ENCODE measurements at places on chromosomes 7 and 10.

DNA sequence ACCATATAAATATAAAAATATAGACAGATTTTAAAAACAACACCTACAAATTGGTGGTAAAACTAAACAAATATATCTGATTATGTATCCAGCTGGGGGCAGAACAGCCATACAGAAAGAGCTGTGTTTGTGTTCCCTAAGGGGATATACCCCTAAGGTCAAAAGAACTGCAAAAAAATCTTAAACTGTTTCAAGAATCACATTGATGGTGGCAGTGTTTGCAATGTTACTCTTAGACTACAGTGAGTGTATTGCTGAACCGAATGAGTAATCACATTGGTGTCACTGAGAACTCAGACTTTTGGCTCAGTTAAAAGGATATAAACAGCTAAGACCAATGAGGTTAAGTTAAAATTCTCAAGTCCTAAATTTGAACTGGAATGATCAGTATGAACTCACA, 27.1 kb upstream of the PTPRN2 start:
- DNase-seq = no peak

DNA sequence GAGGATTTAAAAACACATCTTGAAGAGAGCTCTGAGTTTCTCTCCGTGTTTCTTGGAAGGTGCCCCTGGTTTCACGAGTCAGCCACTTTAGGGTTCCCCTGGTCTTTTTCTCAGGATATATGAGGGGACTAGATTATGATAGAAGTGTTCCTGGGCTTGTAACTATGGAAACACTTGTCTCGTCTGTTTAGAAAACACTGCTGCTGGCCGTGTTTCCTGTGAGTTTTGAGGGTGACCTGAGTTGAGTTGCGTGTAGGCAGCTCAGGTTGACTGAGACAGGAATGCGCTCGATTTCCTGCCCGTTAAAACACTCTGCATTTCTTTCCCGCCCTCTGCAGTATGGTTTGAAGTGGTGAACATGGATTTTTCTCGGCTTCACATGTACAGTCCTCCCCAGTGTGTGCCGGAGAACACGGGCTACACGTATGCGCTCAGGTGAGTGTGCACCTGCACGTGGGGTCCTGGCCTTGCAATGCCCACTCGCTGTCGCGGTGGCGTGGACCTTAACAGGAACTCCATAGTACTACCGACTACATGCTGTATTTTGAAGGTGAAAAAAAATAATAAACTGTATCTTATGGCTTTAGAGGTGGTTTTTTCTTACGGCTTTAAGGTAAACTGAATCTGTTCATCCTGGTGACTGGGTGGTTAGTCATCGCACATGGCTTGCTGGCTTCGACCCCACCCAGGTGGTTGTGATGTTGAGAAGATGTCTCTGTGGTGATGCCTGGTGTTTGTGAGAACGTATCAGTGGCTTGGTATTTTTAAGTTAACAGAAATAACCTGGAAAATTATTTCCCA, at the start of gene SUN1:
Gene SUN1 (plus strand): TSS at position 310 of the 801 bp plus-strand sequence. CDS start 49 bp downstream, at position 359.
- peak; percentile 42 for DNase-seq

DNA sequence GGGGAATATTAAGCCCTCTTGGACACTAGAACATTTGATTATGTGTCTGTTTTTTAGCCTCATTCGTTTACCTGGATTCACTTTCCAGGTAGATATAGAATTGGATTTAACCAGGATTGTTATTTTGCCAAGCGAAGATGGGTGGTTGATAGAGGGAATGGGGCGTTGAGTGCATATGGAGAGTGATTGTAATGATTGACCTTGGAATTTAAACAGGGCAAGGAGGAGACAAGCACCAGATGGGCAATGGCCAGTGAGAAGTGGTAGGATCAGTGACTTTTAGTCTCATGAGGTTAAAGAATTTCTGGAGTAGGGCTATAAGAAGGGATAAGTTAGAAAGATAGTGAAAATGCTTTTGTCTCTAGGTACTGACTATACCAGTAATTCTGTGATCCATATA, 211.2 kb upstream of the CSTF2T start:
- DNase-seq = no peak

DNA sequence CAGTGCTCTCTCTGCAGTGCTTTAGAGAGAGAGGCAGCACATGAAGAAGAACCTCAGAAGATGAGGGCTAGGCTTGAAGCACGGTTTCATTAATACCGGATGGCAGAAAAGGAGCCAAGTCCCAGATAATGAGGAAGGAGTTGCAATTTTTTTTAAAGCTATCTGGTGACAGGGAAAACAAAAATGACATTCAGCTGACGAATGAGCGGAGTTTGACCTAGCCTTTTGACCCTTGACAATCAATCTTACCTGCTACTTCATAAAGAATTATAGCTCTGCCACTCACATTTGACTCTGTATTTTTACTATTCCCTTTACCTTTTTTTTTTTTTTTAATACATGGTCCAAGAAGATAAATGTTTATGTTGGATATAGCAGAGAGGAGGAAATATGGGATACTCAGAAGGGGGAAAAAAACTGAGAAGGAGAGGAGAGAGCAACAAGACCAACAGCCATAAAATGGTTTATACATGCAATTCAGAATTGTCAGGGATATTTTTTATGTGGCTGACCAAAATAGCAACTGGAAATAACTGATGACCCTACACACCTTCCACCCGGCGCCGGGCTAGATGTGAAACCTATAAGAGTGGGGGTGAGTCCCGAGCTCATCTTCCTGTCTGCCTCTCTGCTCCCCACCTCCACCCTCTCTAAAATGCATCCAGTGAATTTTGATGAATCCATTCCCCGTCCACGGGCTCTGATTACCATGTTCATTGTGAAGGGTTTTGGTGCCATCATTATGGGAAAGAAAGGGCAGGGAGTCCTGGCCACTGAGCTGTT, 274.4 kb upstream of the YAE1 start:
- no peak for DNase-seq

DNA sequence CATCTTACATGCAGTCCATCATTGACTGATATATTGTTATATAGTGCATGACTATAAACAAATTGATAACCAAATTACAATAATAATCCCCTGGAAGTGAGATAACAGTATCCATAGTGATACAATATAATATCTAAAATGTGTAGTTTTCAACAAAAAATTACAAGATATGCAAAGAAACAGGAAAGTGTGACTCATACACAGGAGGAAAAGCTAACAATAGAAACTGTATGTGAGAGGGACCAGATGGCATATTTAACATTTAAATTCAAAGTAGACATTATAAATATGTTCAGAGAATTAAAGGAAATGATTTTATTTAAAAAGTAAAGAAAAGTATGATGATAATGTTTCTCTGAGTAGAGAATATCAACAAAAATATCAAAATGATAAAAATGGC, 8.0 kb downstream of the OR9A2 start:
- no peak for DNase-seq

GRCh38 chr7:34011696-34012095, 106.4 kb downstream of the BMPER start:
- no peak for DNase-seq

DNA sequence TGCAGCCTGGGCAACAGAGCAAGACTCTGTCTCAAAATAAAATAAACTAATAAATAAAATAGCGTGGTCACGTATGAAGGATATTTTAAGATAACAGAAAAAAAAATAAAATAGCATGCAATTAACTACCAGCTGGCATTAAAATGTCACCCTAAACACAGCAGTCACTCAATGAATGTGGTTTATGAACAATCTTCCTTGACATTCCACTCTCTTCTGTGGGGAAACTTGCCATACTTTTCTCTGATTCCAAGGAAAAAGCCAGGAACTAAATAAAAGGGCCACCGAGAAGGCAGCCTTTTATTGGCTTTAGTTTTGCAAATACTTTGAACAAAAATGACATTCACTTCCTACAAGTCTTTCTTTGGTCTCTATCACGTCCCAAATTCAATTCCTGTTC, 266.6 kb downstream of the PARD3 start:
- no peak for DNase-seq

DNA sequence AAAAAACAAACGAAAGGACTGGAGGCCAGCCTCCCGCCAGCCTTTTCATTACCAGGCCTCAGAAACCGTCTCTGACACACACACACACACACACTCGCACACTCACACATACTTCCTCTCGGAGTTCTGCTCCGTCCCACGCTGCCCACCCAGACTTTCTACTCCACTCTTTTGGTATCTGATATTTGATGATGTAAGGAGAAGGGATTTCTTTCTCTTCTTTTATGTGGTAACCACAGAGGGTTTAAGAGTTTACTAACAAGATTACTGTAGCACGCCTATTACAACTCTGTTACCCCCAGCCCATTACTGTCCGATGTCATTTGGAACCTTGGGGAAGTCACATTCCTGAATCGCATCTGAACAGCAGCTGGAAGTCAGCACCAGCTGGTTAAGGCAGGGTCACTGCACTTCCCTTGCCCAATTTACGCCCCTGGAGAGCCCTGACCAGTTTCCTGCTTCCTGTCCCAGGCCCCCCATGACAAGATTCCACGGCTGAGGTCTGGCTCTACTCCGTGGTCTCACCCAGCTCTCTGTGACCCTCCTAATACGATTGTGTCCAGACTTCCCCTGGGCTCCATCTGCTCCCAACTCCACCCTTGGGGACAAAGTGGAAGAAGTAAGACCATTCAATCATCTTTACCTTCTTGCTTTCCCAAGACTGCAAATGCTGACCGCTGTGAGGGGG, 1.1 kb downstream of the DENND2A start:
- no peak for DNase-seq

GRCh38 chr7:47738563-47739166, 156.8 kb upstream of the TNS3 start:
- no peak for DNase-seq

DNA sequence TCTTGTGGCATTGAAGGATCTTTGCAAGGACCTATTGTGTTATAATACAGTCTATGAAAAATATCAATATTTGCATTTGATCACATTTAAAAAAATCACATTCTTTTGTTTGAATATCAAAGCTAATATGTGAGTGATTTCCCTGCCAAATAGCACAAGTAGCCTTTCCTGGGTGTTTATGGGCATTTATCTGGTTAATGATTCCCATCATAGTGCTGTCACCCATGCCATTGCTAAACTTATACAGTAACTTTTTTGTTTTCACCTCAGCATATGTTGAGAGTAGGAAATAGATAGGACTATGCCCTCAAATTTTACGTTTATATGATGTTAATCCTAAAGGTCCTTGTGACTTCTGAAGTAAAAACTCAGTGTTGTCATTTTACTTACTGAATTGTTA, 136.9 kb downstream of the CFTR start:
- no peak for DNase-seq

DNA sequence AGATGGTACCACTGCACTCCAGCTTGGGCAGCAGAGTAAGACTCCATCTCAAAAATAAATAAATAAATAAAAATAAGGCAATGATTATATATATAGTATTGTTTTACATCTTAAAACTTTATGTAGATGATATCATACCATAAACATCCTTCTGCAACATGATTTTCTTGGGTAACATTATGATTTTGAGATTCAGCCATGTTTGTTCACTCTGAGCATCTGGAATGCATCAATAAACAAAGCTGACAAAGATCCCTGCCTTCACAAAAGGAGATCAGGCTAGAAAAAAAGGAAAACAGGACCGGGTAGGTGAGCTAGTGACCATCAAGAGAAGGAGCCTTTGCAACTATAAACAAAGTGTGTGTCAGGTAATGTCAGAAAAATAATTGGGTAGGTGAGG, 31.9 kb upstream of the KAT6B start:
- DNase-seq = no peak

DNA sequence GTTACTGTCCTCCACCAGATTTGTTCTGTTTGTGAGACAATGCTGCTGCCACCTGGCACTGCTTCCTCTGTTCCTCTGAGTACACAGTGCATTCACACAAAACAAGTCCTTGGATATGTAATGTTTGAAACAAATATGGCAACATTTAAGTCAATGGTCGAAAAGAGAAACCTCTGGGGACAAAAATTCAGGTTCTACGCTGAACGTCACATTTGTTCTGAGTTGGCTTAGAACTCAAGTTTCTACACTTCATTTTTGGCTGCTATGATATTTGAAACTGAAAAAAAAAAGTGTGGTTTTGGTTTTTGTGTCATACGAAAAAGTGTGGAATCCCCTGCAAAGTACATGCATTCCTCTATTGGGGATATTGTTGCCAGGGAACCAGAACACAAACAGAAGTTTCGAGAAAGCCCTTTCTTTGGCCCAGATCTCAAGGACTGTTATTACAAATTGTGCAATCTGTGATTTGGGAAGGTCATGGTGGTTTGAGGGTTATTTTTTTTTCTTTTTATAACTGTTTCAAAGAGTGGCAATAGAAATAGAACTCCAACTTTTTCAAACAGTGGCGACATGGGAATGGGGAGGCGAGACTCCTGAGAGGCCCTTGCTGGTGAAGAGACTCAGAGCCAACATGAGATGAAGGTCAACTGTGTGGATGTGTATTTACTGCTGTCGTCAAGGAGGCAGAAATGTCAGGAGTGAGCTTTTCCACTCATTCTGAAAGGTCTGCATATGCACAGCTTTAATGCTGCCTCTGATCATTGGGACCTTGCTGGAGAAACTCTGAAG, 127.5 kb downstream of the CUBN start:
- no peak for DNase-seq

GRCh38 chr7:139457153-139457946, 26.1 kb downstream of the KLRG2 start:
- no peak for DNase-seq

DNA sequence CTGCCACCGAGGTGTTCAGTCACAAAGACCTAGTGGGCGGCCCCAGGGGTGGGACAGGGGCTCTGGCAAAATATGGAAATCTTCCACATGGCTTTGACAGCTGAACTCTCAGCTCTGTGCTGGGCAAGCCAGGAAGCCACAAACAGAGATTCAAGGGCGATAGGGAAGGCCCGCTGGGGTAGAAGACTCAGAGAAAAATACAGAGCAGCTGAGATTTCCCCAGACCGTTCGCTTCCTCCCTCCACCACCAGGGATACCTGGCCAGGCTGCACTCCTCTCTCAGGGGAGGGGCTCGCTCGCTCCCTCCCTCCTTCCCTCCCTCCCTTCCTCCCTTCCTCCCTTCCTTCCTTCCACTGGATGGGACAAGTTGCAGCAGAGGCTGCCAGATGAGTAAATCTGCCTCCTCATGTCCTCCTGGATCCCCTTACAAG, 260.5 kb downstream of the PRPF18 start:
- no peak for DNase-seq

GRCh38 chr7:509426-510130, 10.1 kb downstream of the PDGFA start:
- DNase-seq = no peak

DNA sequence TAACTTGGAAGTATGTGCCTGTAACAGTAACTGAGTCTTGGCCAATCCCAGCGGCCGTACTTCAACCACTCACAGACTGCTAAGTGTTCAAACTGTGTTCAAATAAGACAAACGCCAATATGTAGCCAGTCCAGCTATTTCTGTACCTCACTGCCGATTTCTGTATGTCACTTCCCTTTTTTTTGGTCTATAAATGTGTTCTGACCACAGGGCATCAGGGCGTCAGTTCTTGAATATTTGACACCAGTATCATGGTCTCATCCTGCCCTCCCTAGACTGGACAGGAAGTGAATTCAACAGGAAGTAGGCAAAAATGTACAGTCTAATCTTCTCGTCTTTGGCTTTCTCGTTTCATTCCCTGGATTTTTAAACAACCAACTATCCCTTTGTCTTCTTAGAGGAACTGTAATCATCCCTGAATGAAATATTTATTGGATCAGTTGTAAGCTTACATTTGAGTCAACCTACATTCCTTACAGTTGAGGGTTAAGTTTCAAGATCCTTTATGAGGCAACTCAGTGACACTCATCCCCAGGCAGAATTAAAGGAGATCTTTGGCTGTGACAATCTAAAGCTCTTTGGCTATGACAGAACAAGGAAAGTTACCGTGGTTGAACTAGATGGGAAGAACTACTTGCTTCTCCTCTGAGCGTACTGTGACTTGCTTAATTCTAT, 232.7 kb downstream of the NSUN6 start:
- DNase-seq = no peak

All from stimulated activated CD4-positive, alpha-beta T cell treated with anti-CD3 and anti-CD28 coated beads, Interleukin-1b, Interleukin-23, amount 100 ng/mL, for 24 hours (primary cell).